ENCODE measurements at places on chromosomes 16 and 17.

GRCh38 chr16:84955427-84955826 is 55.9 kb downstream of the ZDHHC7 start:
- DNase-seq = no peak

DNA sequence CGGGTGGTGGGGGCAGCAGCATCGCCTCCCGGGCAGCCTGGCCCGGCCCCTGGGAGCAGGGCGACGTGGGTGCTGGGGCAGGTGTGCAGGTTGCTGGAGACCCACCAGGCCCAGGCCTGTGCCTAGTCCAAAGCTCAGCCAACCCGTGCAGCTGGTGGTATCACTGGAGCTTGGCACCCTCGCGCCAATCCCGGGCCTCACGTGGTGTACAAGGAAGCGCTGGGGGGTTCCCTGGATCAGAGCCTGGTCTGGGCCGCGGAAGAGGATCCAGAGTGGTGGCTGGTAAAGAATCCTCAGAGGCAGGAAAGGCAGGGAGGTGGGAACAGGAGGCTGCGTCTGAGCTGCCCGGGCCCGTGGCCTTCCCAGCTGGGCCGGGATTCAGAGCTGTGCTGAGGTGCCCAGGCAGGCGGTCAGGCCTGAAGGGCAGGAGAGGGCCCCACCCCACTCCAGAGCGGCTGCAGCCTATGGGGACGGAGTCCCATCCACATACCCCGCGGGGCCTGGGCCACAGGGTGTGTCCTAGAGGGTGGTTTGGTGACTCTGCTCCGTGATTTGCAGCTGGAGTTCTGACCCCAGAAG is 36.2 kb downstream of the ZFPM1 start:
- no peak for DNase-seq

DNA sequence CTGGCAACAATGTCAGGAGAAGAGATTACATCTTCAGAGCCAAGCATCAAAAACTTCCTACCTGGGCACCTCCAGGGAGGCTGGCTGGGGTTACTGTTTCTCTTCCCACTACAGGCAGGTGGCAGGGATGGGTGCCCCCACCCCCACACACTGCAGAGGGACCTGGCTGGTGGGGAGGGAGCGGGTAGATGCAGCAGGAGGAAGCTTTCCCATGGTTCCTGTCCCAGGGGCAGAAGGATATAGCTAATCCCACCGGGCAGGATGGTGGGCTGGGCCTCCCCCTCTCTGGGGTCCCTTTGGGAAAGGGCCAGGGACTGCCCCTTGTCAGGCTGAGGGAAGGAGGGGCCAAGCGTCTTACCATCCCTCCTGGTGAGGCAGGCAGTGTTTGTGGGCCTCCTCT is 16.7 kb upstream of the MTMR4 start:
- no peak for DNase-seq

GRCh38 chr17:81831563-81831956 is 1.5 kb downstream of the MCRIP1 start:
- DNase-seq = no peak

DNA sequence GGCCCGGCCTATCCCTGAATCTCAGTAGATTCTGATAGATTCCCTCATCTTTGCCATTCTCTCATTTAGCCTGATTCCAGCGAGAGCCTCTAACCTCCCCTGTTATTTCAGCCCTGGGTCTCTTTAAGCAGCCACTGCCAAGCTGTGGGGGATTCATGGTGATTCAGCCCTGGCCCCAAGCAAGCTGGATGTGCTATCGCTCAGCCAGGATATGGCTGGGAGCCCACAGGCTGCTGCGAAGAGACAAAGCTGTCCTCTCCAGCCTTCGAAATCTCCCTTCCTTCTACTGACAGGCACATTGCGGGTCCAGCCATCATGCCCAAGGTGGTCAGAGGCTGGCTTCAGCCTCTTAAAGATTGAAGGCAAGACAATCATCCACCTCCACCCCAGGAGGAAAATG is 394.1 kb downstream of the SOX9 start:
- peak; percentile 46 for DNase-seq

- DNase-seq = no peak
These were observed 536.3 kb upstream of the EEF2KMT start for GRCh38 chr16:5633845-5634440.

DNA sequence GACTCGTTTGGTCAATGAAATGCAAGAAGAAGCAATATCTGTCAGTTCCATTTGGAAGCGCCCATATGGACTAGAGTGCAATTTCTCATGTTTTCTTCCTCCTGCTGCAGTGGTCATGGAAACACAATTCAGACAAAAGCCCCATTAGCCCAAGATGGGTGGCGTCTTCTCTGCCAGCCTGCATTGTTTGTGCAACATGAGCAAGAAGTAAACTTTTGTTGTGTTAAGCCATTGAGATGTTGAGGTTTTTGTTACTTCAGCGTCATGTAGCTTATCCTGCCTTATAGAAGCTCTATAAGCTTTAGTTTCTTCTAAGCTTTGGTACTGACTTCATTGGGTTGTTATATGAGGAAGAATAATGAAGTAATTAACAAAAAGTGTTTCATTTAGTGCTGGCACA is 137.4 kb downstream of the NPIPB5 start:
- no peak for DNase-seq

- no peak for DNase-seq
These were observed 8.7 kb downstream of the POLR2C start for GRCh38 chr16:57471209-57471608.

GRCh38 chr17:37315601-37316000 is 60.2 kb upstream of the C17orf78 start:
- no peak for DNase-seq

DNA sequence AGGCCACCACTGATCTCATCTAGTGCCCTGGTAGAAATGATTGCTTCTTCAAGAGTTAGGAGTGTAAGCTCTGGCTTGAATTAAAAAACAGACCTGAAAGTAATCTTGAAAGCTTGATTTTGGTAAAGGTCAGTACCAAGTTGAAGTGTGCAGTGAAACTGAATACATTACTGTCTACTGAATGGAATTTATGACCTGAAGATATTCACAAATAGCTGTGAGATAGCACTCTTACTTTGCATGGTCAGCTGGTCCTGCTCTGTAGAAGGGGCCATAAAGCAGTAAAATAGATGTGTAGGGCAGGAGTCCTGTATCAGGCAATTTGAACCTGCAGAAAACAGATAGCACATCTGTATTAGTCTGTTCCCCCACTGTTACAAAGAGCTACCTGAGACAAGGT is 78.6 kb downstream of the MYH13 start:
- DNase-seq = no peak

GRCh38 chr16:3718019-3718391 is 681 bp upstream of the TRAP1 start:
- DNase-seq = no peak

GRCh38 chr16:1379304-1380076 is 27.8 kb downstream of the GNPTG start:
- peak; percentile 31 for DNase-seq

DNA sequence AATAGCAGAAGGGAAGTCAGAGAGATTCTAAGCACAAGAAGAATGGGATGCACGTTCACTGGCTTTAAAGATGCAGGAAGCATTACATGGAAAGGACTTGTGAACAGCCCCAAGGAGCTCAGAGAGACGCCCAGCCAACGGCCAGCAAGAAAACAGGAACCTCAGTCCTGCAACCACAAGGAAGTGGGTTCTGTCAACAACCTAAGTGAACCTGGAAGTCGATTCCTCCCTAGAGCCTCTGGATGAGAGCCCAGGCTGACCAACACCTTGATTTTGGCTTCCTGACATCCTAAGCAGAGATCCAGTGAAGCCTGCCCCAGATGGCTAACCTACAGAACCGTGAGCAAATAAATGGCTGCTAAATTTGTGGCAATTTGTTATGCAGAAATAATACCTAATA is 24.5 kb downstream of the GPR142 start:
- DNase-seq = no peak

DNA sequence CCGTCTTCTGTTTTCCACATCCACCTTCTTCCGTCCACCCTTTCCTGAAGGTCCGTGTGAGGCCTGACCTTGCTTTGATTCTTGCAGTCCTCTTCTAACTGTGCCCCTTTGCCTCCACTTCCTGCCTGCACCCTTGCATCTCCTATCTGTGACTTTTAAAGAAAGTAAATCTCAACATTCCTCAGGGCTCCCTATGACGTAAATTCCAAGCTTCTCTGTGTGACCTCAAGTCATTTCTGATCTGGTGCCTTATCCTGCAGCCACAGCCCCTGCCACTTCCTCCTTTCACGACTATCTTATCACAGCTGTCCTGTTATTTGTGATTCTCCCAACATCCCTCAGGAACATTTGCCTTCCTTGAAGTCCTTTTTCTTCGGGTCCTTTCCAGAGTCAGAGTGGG is 520.5 kb downstream of the CDH13 start:
- no peak for DNase-seq

- DNase-seq = no peak
These were observed 200.1 kb upstream of the GSE1 start for GRCh38 chr16:85412911-85413520.

GRCh38 chr16:83674931-83675535 is 132.7 kb upstream of the HSBP1 start:
- no peak for DNase-seq

- DNase-seq = peak; percentile 58
These were observed 1568.6 kb upstream of the GOT2 start for GRCh38 chr16:60302676-60303075.

DNA sequence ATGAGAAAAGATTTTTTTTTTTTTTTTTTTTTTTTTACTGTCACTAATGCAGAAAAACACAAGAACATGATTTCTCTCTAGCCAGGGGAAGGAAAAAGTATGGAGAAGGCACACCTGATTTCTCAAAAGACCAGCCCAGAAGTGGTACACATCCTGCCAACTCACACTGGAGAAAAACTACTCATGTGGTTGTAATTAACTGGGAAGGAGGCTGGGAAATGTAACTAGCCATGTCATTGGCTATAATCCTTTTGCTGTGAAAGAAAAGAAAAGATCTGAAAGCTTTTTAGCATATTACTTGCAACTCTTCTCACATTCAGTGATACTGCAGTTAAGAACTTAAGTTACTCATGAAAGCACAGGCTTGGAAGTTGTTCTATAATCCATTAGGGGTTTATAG is 195.9 kb upstream of the PMFBP1 start:
- no peak for DNase-seq
